Stimulated activated CD8-positive, alpha-beta memory T cell treated with anti-CD3 and anti-CD28 coated beads, Interleukin-7, amount 100 ng/mL, for 48 hours (primary cell): ENCODE measurements at places on chromosomes 6 and 20.

DNA sequence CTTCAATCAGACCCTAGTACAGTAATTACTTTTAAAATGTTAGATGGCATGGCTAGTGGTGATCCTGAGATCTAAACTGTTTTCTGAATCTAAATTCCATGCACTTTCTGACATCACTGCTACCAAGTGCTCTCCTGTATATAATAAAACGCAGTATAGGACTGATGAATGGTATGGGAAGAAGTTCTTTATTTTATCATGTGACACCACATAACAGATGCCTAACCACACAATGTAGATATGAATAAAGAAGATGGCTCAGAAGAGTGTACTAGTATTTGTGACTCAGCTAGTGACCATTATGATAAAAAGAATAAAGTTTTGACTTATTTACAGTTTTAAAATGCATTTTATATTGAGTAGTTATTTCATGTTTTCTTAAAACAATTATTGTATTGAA, 8.5 kb downstream of the NDUFAF4 start:
- DNase-seq, result no peak

GRCh38 chr6:164000276-164000675, 585.8 kb downstream of the QKI start:
- no peak for DNase-seq

GRCh38 chr20:4465855-4466545, 255.7 kb upstream of the PRND start:
- DNase-seq, result no peak

- DNase-seq, result no peak
Observed at GRCh38 chr6:73329201-73329600, 24.9 kb downstream of the DPPA5 start.

DNA sequence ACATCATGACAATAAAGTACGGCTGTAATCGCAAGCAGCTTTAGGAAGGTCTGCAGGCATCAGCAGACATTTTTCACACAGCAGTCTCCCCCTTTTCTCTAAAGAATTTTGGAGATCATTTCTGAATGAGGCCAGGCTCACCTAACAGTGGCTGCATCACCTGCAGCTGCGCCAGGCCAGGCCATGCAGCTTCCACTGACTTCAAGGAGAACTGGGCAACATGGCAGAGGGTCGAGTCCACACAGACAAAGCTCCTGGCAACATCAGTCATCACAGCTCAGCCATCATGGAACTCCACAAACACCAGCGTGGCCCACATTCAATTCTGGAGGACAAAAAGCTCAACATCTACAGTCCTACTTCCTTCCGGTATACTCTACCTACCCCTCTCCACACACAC, 17.8 kb upstream of the FOXC1 start:
- no peak for DNase-seq

GRCh38 chr6:84967389-84967788, 203.0 kb upstream of the TBX18 start:
- DNase-seq, result no peak

DNA sequence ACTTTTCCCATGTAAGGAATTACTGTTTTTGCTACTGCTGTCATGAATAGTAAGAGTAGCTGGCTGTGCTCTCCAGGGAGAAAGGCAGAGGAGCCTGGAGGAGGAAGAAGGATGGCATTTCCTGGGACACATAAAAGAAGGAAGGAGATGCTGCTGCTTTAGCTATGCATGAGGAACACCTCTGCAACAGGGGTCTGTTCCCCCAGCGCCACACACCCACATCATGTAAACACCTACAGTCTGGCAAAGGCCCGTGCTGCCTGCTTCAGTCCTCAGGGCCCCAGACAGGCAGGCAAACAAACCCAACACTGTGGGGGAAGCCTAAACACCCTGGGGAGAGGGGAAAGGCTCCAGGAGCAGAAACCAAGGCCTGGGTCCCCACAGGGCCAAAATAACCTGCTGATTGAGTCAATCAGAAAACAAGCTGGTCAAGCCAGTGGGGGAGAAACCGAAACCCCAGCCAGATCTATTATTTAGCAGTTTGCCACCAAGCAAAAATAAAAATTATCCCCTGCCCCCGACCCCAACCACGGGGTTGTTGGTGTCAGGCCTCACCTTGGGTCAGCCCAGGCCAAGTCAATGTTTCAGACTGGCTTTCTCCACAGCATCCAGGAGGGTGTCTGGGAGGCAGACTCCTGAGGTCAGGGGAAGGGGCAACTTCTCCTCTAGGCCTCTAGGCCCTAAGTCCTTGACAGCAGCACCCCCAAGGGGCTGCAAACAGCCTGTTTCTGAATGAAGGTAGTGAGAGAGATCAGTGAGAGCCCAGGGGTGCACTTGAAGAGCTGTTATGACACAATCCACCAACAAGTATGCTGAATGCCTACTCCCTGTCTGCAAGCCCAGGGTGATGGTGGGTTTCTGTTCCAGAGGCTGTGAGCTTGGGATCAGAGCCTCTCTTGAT, 34.6 kb upstream of the SCUBE3 start:
- no peak for DNase-seq

DNA sequence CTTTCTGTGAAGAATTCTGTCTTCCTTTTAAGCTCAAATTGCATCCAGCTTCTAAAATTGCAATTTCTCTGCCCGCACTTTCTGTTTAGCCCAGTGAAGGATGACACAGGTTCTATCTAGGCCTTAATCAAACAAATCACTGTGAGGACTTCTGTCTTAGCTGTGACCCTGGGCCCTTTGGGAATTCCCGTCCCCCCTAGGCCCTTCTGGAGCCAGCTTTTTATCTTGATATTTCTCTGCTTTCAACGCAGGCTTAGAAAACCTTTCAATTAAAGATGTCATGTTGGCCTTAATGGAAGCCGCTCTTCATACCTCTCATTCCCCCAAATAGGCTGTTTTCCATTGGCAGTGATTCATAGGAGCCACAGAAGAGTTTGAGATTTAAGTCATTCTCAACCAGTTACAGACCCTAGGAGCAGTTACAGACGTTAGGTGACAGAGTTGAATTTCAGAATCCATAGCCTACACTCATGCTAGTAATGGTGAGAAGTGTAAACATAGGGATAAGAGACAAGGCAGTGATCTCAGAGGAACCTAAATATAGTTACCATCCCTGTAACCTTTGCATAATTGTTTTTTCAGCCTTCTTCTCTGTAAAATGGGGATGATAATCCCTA, 74.8 kb upstream of the FLRT3 start:
- no peak for DNase-seq

GRCh38 chr20:38957915-38958485, 4.1 kb upstream of the DHX35 start:
- no peak for DNase-seq

DNA sequence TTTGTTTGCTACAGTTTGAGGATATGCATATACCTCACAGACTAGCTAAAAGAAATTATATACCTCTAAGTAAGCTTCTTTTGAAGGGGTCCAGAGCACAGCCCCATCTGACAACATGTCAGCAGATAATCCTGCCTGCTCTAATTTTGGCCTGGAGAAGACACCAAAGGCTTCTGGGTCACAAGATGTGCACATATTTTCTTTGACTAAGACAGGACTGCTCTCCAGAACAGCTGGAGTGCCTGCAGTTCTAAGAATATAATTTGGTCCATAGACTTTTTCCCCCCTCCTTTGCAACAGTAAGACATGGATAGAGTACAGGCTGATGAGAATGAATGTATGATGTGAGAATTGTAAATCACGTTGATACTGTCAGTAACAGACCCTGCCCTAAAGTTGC, 107.9 kb upstream of the KCNK16 start:
- no peak for DNase-seq
